CD4-positive, alpha-beta memory T cell (primary cell): ENCODE measurements at places on chromosomes 3 and 15.

- DNase-seq = peak; percentile 5
These were observed 279.0 kb downstream of the LPP start for GRCh38 chr3:188432802-188433520.

DNA sequence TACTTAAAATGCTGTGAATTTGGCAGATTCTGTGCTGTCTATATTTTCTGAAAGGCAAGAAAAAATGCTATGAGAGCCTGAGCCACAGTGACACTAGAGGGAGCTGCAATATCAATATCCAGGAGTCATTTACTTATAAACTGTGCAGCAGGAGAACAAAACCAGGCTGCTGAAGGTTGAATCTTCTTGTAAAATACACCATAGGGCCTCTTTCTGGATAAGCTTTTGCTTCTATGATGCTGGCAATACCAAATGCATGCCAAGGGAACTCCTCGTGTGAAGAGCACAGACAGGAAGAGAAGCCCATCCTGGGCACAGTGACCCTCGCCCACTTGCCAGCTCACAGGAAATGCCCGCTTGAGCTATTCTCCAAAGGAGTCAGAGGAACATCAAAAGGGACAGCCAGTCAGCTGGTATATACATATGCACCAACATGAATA lies 48.0 kb upstream of the TSPAN3 start:
- peak; percentile 44 for DNase-seq

DNA sequence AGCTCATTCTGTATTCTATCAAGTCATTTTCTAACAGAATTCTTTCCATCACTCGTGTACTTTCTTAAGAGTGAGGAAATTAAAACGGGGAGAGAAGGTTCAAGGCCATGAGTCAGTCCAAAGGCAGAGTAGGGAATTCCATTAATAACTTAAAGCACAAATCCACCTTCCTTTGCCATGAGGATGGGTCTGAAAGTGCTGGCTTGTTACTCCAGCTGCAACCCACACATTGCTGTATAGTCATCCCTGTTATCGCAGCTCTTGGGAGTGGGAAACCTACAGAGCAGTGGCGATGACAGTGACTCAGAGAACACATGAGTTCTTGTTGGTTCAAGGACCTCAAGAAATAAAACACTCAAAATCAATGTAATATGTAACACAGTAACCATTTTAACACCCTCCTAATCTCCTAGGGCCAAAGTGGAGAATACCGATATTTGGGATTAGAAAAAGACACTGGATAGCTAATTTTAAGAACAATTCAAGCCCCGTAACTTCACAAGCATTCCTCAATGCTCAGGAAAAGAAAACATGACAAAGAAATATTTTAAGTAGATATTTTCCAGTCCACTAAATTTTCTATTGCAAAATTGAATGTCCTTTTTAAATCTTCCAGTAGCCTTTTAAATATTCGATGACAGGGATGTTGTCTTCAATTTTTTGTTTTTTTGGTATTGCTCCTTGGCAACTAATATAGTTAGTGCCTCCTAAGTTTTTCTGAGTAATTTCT lies 179.9 kb upstream of the THBS1 start:
- no peak for DNase-seq

DNA sequence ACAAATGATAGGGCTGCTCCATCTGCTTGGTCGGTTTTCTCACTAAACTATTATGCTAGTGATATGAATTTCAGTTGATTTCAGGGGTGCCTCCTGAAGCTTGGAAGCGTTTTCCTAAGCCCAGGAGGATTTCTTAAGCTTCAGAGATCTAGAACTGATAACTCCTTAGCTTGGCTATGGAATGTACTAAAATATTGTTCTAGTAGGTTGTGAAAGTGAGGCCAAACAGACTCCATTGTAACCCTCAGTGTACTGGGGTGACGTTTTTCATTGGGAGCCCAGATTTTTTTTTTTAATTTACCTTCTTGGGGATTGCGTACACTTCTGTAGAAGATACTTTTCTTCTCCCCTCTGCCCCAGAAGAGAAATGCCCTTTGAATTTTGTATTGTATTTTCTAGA lies 17.0 kb upstream of the ST3GAL6 start:
- no peak for DNase-seq

- DNase-seq = no peak
These were observed 11.5 kb upstream of the USP50 start for GRCh38 chr15:50558012-50558411.

DNA sequence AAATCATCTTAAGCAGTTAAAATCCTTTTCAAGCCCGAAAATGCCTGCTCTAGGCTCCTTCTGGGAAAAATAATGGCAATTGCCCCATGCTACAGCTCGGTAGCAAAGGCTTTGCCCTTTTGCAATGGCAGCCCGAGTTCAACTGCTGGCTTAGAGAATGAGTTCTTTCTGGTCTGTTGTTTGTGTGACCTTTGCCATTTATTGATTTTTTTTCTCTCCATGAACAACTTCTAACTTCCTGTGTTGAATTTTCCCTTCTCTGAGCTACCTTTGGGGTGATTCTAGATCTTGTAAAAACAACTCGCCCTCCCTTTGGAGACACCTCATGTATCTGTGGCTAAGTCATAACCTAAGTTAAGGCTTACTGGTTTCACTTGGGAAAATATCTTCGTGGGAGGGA lies 139.3 kb downstream of the PLCH1 start:
- DNase-seq = no peak

GRCh38 chr15:90829942-90830440 lies 38.4 kb upstream of the FURIN start:
- DNase-seq = peak; percentile 55

DNA sequence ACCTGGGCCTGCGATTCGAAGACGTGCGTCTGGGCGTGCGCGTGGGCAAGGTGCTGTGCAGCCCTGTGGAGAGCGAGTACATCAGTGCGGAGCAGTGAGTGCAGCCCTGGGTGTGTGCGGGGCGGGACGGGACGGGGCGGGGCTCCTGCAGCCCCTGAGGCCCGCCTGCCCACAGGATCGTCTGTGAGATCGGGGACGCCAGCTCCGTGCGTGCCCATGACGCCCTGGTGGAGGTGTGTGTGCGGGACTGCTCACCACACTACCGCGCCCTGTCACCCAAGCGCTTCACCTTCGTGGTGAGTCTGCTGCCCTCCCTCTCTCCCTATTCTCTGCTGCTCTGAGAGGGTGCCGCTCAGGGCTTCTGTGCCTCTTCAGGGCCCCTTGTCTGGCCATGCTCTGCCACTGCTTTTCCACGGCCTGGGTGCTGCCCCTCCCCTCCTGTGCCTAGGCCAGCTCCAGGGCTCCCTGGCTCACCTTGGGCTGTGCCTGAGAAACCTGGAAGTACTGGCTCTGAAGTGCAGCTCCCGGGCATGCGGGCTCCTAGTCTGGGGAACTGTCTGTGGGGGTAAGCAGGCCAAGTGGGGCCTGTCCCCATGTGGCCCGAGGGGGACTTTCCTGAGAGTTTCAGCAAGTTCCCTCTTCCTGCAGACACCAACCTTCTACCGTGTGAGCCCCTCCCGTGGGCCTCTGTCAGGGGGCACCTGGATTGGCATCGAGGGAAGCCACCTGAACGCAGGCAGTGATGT lies 31.8 kb downstream of the PLXNA1 start:
- no peak for DNase-seq

GRCh38 chr15:40360015-40360414 lies 2.0 kb downstream of the DISP2 start:
- no peak for DNase-seq

DNA sequence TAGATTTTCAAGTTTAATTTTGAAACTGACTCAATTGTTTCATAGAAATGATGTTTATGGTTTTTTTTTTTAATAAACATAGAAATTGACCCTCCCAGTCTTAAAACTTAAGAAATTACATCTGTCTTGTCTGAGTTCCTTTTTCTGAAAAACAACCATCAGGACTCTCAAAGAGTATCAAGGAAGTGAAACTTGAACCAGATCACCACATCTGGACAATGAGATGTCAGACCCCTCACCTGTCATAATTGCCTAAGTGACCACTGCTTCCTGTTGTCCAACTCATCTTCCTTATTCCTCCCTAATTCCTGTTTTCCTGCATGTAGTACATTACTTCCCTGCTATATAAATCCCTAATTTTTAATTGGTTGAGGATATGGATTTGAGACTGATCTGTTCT lies 441.5 kb upstream of the ARHGEF26 start:
- DNase-seq = no peak

DNA sequence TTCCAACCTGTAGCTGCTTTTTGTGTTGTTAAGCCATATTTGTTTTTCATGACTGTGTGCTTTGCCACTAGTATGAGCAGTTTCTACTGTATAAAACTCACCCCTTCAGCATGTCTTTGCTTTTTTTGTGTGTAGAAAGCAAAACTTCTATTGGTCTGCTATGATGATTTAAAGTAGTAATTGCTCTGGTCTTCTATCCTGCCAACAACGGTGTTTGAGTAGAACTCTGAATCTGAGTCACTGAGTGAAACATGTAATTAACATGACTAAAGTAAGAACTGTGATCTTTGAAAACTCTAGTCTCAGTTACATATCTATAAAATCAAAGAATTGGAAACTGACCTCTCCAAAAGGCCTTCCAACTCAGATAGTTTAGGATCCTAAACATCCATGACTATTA lies 133.6 kb downstream of the TPRG1 start:
- no peak for DNase-seq

GRCh38 chr3:132916096-132916495 lies 122.1 kb upstream of the TMEM108 start:
- DNase-seq = no peak

- DNase-seq = no peak
These were observed 140.6 kb upstream of the PRR20G start for GRCh38 chr3:127428344-127428997.

DNA sequence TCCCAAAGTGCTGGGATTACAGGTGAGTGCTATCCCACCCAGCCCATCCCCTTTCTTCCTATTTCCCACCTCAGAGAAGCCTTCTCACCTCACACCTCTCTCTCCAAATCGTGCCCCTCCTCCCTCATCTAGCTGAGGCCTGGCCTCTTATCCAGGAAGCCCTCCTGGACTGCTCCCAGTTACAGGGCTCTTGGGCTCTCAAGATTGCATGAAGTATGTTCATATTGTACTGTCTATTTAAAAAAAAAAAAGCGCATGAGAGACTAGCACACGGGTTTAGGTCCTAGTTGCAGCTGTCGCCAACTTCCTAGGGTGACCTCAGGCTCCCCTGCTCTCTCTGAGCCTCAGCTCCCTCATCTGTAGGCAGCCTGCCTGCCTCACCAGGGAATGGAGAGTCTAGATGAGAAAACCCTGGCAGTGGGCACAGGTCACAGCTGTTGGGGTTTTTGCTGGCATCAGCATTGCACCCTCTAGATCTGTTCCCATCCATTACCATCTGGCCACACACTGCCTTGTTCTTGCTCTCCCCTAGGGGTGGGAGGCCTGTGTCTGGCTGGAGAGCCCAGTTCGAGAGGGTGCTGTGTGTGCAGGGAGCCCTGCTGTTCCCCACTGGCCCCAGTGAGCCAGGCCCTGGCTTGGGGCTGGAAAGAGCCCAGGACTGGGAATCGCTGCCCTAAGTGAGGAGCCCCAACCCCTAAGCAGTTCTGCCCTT lies 24.2 kb upstream of the C15orf39 start:
- no peak for DNase-seq

DNA sequence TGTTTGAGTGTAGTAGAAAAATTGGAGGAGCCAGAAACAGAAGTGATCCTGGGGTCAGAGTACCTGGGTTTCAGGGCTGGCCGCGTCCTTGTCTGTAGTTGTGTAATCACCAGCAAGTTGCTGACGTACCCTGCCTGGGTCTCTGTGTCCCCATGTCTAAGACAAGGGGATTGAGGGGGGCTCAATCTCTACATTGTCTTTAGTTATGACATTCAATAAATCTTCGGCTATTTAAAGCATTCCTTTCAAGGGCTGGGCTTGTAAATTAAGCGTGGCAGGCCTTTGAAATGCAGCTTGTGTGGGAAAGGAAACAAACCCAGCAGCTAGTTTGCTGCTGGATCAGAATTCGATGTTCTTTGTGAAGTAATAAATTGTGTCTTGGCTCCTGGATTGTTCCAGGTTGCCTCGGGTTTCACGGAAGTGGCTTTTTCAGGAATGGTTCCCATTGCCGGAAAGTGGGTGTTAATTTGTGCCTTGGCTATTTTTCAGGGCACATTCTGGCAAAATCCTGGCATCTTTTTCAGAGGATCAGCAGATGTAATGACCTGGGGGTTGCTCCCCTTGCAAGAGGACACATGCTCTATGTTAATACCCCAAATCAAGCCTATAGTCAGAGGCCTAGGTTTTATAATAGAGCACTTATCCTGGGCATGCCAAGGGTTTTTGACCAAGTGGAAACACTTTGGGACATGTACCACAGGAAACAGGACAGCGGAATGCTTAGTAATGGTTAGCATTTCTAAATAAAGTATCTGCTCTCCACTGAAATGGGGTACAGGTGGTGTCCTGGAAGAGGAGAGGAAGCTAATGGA lies 294.8 kb upstream of the NR2E3 start:
- no peak for DNase-seq

DNA sequence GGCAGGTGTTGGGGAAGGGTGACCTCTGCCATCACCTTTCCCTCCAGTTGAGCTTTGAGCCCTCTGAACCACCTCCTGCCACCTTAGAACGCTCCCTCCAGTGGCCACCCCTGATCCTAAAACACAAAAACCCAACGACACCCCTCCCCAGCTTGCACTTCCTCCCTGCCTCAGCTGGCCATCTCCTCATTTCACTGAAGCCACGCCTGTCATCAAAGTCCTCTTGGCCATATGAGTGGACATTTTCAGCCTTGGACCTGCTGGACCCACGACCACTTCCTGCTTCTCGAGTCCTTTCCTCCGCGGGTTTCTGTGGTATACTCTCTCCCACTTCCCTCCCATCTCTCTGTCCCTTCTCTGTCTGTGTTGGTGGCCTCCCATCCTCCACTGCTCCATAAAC lies 48.5 kb upstream of the NR2C2 start:
- no peak for DNase-seq

DNA sequence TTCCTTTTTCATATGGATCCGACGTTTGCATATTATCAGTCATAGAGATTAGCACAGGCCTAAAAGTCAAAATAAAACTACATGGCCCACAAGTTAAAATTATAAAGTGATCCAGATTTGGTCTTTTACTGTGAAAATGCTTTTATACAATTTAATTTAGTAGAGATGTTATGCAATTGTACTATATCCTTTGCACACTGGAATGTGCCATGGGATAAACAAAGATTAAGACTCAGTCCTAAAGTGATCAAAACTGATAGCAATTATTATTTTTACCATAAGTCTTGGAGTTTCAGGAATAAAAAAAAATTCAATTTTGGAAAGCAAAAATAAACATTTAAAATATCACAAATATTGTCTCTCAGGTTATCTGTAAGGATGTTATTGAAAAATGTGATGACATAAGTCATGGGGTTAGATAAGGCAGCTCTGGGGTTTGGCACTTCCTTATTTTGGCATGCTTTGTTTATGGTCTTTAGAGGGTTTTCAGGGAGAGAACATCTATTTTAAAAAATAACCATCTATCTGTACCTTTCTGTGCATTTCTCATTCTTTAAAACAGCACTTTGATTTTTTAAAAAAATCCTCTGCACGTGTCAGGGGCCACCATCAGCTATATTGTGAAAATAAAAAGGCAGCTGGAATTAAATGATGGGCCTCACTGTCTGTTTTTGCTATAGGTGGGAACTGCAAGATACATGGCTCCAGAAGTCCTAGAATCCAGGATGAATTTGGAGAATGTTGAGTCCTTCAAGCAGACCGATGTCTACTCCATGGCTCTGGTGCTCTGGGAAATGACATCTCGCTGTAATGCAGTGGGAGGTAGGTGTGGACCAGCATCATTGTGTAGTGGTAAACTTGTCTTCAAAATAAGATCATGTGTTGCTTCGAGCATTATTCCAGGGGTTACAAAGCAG lies 67.3 kb downstream of the TGFBR2 start:
- DNase-seq = no peak

GRCh38 chr15:49103002-49103401 lies 52.4 kb downstream of the COPS2 start:
- no peak for DNase-seq

GRCh38 chr3:180646187-180646790 lies 33.0 kb downstream of the CCDC39 start:
- DNase-seq = no peak
